Liver (tissue), 10 donors: ENCODE measurements at places on chromosomes 4 and X. TPM values are rescaled to one million over a fixed set of nuclear protein-coding genes. Genes with fewer than 3 reads are reported as not detected.

The FOXR2 gene
- not detected for polyA plus RNA-seq

The TMEM255A gene
- not detected for polyA plus RNA-seq

The MRPL1 gene
- polyA plus RNA-seq: 15.7 TPM

The PFKFB1 gene
- polyA plus RNA-seq: 4.4 TPM

The IL1RAPL1 gene
- not detected for polyA plus RNA-seq

The MAGEB17 gene
- not detected for polyA plus RNA-seq

The LONRF3 gene
- 2.0 TPM for polyA plus RNA-seq

The UGT8 gene
- not detected for polyA plus RNA-seq
